CD4-positive, alpha-beta T cell treated with Interferon gamma for 1 hour (primary cell): ENCODE measurements at places on chromosomes 7 and 10.

DNA sequence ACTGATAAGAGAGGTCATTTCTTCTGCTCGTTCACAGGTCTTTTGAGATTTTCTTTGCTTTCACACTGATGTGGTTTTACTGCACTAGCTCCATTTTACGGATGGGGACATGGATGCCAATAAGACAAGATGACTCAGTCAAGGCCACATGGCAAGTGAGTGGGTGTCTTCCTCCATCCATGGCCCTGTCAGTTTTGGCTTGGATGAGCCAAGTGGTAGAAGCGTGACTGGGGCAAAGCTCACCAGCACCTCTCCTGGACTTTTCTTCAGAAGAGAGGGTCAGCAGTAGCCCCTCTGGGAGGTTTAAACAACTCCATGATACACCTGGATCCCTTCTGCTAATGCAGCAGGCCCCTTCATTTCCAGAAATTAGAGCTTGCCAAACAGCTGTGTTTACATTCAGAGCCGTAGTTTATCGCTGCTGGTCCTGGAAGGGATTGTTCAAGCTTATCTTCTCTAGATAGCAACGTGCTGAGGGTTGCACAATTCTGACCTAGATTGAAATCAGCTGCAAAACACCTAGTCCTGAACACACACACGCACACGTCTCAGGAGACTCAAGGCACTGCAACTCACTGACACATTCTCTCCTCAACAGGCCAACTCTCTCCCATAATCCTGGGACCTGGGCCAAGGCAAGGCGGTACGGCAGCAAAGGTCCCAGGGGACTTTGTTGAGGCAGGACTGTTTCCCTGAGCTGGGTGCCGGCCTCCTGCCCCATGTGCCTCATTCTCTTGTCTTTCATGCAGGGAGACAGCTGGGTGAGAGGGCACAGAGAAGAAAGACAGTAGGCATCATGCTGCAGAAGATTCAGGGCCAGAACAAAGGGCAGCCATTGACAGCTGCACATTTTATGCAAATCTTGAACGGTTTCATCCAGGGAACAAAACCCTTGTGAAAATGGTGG is 14.2 kb upstream of the PDCD4 start:
- DNase-seq, result no peak

GRCh38 chr7:4939971-4940728 is 18.8 kb downstream of the MMD2 start:
- no peak for DNase-seq

- DNase-seq, result no peak
Measured at GRCh38 chr10:13831711-13832141, 245.0 kb downstream of the PRPF18 start.

- no peak for DNase-seq
Measured at GRCh38 chr7:32516551-32517100, 21.3 kb downstream of the AVL9 start.

DNA sequence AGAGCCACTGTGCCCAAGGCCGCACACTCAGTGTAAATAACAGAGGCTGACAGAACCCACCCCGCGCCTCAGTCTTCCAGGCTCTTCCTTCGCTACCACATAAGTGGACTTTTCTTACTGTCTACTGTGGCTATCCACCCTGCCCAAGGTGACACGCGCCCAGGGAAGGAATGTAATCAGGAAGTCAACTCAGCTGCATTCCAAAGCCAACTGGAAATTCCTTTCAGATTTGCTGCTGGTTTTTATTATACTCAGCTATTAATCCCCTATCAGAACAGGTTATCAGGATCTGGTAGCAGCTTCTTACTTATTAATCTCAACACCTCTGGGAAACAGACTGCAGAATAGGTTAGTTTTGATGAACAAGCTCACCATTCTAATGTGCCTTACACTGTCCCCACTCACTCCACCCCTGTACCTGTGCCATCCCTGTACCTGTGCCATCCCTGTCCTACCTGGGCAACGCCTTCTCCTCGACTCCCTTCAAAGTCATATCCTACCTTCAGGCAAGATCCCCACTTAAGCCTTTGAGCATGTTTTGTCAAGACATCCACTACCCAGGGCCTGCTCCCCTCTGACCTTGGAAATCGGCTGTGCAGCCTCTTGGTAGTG is 90.7 kb downstream of the NHLRC2 start:
- no peak for DNase-seq

- no peak for DNase-seq
Measured at GRCh38 chr10:12911795-12912194, 89.7 kb downstream of the CCDC3 start.

- DNase-seq, result no peak
Measured at GRCh38 chr10:60849217-60849616, 70.9 kb downstream of the CDK1 start.

- no peak for DNase-seq
Measured at GRCh38 chr7:97671571-97671970, 60.3 kb upstream of the TAC1 start.

DNA sequence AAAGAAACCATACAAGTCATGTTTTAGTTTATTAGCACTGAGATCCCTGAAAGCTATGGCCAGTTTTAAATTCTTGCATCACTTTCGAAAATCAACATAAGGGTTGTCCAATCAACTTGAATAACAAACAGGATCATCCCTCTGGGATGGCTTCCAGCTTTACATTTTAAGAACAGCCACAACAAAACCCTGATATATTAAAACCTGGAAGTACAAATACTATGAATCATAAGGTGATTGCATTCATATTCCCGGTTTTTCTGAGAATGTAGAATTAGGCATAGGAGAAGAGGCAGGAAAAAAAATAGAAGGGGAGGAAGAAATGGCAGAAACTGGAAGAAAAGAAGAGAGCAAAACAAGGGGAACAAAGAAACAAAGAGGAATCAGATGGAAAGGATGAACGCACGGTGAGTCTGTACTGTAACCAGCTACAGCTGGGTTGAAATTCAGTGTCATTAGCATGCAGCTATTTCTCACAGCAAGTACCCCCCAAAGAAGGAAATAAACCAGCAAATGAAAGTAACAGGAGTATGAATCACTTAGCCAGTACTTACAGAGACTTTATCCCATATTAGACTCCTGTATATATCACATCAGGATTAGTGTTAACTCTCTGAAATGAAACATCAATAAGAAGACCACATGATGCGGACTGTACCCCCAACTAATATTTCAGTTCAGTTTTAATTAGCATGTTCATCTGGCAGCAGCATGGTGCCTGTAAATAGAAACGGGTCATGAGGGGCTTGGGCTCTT is 301.3 kb downstream of the RNLS start:
- no peak for DNase-seq

DNA sequence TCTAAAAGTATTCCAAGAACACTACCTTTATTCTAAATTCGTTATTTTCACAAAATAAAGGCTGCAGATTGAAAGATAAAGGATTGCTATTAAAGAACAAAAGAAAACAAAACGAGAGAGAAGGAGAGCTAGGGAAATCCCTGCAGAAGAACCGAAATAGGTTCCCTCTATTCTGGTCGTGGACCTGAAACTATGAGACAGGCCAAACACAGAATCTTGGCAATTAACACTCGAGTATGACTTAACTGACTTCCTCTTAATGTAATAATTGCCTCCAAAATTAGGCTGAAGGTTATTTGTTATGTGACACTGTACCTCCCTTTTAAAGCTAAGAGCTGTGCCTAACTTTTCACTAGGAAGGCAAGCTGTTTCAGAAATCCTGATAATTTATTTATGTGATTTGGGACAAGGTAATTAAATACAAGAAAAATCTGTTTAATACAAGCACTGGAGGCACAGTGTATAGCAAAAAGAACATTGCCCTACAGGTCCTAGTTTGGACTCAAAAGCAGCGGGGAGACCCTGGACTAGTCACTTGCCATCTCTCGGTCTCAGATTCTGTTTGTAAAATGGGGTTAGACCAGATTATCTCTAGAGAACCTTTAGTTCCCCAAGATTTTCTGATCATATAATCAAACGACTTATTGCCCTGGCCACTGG is 11.6 kb downstream of the NAMPT start:
- no peak for DNase-seq

- no peak for DNase-seq
Measured at GRCh38 chr7:152601305-152601798, 74.6 kb downstream of the XRCC2 start.

DNA sequence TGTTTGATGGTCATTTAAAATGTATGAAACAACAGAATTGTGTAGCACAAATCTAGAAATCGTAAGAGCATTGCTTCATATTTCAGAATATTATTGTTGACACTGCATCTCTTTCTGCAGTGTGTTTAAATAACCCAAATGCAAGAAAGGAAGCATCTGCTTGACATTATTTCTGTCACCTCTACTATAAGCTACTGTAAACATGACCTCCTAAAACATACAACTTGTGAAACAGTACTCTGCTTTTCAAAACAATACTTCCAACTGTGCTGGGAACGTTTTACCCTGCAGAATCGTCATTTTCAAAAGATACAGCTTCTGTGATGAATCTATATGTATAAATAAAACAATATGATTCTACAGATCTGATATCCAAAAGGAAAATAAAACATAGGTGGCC is 82.0 kb downstream of the RNF133 start:
- no peak for DNase-seq

DNA sequence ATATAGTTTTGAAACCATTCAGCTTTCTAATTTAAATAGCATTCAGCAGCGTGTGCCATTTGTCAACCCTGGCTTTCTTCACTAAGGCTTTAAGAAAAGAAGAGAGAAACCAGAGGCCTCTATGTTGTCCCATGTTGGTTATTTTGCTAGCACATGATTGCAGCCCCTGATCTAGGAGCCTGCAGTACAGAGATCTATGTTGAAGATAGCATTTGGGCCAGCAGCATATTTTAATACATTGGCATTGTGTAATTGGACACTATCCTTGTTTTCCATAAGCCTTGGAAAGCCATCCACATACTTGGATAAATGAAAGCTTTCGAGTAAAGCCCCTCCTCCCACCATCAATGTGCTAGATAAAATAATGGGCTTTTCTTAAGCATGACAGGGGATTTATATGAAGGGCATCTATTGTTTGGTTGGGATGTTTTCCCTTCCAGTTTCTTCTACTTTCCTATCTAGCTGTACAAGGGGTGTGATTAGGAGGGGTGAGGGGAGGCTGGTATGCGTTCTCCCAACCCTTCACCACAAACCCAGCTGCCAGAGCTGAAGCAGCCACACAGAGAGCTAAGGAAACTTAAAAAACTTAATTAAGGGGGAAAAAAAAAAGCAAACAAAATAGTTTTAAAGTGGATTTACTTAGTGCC is 23.1 kb upstream of the SDHAF3 start:
- no peak for DNase-seq

DNA sequence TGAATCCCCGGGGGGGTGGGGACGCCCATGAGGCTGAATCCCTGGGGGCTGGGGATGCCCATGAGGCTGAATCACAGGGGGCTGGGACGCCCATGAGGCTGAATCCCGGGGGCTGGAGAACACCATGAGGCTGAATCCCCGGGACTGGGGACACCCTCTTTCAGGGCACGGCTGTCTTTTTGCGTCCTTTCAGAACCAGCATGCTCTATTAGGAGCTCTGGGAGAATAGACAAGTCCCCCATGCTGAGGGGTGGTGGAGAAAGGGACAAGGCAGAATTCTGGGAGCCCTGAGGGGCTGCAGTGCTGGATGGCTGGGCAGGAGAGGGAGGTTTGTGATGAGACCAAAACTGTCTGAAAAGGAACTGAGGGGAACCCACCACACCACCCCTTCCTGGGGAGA is 257.3 kb upstream of the TCERG1L start:
- DNase-seq, result no peak

DNA sequence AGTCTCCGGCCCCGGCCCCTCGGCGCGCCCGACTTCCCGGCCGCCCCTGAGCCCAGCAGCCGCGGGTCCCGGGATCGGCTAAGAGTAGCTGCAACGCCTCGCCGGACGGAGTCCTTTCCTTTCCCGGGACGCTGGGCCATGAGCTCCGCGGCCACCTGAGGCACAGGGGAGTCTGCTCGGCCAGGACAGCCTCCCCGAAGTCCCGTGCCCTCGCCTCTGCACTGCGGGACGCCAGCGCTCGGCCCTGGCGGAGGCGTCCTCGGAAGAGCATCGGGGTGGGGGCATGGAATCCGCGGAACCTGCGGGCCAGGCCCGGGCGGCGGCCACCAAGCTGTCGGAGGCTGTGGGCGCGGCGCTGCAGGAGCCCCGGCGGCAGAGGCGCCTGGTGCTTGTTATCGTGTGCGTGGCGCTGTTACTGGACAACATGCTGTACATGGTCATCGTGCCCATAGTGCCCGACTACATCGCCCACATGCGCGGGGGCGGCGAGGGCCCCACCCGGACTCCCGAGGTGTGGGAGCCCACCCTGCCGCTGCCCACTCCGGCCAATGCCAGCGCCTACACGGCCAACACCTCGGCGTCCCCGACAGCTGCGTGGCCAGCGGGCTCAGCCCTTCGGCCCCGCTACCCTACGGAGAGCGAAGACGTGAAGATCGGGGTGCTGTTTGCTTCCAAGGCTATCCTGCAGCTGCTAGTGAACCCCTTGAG is 502 bp downstream of the SLC18A3 start:
- DNase-seq, result no peak

GRCh38 chr10:29522061-29522855 is 112.5 kb downstream of the SVIL start:
- no peak for DNase-seq

DNA sequence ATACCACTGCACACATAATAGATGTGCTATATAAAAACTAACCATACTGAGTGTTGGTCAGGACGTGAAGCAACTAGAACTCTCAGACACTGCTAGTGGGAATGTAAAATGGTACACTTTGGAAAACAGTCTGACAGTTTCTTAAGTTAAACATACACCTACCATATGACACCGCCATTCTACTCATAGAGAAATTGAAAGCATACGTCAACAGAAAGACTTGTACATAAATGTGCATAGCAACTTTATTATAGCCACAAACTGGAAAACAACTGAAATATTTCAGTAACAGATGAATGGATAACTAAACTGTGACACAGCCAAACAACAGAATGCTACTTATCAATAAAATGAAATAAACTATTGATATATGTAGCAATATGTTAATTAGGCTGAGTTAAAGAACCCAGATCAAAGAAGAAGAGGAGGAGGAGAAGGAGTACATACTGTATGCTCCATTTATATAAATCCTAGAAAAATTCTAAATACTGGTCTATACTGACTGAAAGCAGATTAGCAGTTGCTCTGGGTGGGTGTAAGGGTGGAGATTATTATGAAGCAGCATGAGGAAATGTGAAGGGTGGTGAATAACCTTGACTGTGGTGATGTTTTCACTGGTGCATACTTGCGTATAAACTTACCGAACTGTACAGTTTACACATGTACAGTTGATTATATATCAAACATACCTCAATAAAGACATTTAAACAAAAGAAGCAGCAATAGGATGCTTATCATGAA is 48.6 kb downstream of the ARHGAP21 start:
- no peak for DNase-seq

GRCh38 chr7:47422611-47423010 is 159.3 kb downstream of the TNS3 start:
- no peak for DNase-seq

GRCh38 chr7:101553771-101554445 is 75.2 kb downstream of the MYL10 start:
- no peak for DNase-seq

- no peak for DNase-seq
Measured at GRCh38 chr10:7826971-7827370, 8.7 kb downstream of the TAF3 start.

GRCh38 chr10:79445977-79446757 is 743 bp upstream of the ZCCHC24 start:
- DNase-seq, result no peak

- no peak for DNase-seq
Measured at GRCh38 chr7:26978146-26978545, 113.8 kb upstream of the SKAP2 start.

GRCh38 chr7:91569728-91570457 is 305.7 kb downstream of the FZD1 start:
- no peak for DNase-seq
